ENCODE measurements at places on chromosomes 4 and X.

- no peak for DNase-seq
Measured at GRCh38 chr4:113256946-113257345, 207.5 kb downstream of the ANK2 start.

DNA sequence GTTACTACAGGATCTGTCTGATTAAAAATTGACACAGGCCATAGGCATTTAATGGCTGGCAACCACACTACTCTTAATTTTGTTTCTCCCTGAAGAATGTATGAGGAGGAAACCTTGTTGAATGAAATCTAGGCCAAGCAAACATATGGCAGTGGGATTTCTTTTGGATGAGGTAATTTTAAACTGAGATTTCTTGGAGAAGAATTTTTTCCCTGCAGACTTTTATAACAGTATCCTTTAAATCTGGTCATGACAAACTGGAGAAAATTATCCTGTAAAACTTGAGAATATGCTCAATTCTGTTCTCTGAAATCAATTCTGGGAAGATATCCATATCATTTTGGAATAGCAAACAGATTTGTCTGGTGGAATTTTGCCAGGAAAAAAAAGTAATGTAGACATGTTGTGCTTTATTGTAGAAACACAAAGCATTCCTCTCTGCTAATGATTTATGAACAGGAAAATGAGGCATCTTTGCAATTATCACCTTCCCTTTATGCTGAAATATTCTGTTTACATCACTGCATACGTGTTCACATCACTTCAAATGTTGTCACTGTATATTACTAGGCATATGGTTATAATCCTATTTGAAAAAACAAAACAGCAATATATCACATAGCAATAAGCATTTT, 108.3 kb upstream of the ARSJ start:
- peak; percentile 7 for DNase-seq

GRCh38 chrX:20399728-20400414, 133.2 kb upstream of the RPS6KA3 start:
- DNase-seq = no peak

DNA sequence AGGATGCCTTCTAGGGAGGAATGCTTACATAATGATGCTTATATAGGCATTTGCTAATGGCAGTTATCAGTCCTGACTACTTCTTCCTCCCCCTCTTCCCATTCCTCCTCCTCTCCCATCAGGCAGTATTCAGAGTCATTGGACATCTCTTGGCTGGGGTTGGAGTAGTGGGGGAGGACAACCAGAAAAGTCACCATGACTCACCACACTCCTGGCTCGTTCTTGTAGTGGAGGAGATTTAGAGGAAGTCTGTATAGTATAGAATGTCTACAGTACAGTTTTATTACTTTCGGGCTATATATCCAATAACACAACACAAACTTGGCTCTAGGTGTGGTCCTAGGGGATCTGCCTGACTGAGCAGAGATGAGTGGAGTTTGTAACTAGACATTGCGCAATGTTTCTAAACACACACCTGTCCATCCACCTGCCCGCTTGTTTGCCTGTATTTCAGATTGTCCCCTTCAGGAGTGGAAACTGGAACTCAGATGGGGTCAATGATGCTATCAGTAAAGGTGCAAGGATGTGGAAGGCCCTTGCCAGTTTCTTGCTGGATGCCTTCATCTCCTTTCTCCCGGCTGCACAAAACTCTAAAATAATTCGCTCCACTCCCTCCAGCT, 27.9 kb upstream of the KIAA1210 start:
- DNase-seq = peak; percentile 87

GRCh38 chr4:5237086-5237660, 185.9 kb downstream of the STK32B start:
- no peak for DNase-seq

DNA sequence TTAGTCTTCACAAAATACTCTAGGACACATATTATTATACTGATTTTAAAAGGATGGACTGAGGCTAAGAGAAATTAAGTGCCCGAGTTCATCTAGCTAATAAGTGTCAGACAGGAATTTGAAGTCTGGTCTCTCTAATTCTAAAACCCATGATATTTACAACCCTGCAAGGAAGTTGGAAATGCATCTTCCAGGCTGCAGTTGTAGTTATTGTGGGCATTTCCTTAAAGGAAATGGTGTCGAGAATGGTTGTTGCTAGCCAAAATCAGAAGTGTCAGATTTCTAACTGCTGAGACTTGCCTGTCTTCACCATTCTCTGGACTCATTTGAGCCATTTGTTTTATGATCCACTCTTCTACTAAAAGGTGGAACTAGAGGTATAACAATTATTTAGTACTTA, 82.5 kb downstream of the FAT4 start:
- no peak for DNase-seq

- no peak for DNase-seq
Measured at GRCh38 chr4:88672987-88673386, 24.6 kb downstream of the NAP1L5 start.

- DNase-seq = no peak
Measured at GRCh38 chr4:151021637-151022334, 6.7 kb upstream of the LRBA start.
